ENCODE measurements at places on chromosomes 12 and 14.

DNA sequence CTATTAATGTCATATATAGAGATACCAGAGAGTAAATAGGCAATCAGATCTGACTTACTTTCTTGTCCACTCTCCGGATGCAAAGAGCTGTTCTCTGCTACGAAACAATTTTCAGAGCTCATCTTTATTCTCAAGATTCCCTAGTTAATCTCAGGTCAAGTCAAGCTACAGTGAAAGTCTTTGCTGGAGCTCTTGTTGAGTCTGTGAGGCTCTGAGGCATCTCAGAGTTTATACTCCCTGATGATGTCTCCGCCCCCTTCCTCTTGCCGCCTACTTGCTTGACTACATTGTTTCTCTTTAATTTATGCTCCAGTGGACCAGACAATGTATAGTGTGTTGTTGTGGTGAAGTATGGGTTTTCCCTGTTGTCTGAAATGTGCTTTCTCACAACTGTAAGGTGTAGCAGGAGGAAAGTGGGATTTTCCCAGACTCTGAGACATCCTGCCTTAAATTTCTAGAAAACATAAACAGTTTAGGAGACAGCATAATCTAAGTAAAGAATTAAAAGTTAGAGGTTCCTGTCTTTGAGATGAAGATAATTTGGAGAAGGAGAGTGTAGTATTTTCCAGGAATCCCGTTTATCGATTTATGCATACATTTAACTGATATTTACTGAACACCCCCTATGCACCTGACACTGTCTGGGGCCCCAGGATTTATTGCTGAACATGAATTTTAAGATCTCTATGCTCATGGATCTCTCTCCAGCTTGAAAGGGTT, at the start of gene CD69:
Gene CD69, minus strand, starts transcription at position 203 of the 720 bp plus-strand sequence. Its CDS starts 81 bp downstream, at position 122.
- no peak for DNase-seq

- DNase-seq: peak; percentile 90
Measured at GRCh38 chr12:16349131-16349460, 1.7 kb downstream of the MGST1 start.

GRCh38 chr12:56029666-56030293, 8.9 kb downstream of the IKZF4 start:
- DNase-seq: peak; percentile 66

- DNase-seq: peak; percentile 57
Measured at GRCh38 chr14:72699852-72700257, 194.0 kb downstream of the DPF3 start.

- DNase-seq: no peak
Measured at GRCh38 chr12:51522696-51523095, 68.3 kb upstream of the SCN8A start.

GRCh38 chr14:91267965-91268437, 23.5 kb upstream of the GPR68 start:
- no peak for DNase-seq

DNA sequence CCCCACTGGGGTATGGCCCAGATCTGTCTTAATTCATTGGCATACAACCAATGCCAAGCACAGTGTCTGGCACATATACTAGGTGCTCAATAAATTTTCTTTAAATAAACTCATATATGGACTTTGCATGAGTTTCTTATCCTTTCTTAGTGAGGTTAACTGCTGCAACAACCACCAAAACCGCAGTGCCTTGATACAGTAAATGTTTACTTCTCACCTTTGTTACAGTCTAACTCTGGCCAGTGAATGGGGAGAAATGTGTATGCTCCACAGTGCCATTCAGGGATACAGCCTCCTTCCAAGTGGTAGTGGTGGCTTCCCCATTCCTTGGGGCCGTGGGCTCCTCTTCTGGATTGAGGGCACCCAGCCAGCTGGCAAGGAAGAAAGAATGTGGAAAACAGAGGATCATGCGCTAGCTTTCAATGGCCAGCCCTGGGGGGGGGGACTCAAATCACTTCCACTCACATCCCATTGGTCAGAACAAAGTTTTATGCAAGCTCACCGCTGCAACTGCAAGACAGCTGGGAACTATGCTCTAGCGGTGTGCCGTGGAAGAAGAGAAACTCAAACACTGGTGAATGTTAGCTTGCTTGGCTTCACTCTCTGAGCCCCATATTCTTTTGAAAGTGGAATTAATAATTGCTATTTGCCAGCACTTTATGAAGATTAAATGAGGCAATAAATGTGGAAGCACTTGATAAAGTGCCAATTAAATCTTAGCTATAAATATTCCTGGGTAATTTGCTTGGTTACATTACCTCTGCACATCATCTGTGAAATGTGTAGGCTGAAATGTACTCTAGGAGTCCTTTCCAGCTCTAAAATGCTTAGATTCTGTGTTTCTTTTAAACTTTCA, 51.0 kb upstream of the SOCS2 start:
- DNase-seq: no peak
